NCI-H2227 treated with DMSO at 0.1 percent for 48 hours (cell line): ENCODE measurements at places on chromosomes 1 and 21.
A peak's percentile ranks its signal among the peaks of the same experiment; 100 is the strongest.

GRCh38 chr1:192581131-192581927 lies 5.8 kb downstream of the RGS1 start:
- DNase-seq = no peak

DNA sequence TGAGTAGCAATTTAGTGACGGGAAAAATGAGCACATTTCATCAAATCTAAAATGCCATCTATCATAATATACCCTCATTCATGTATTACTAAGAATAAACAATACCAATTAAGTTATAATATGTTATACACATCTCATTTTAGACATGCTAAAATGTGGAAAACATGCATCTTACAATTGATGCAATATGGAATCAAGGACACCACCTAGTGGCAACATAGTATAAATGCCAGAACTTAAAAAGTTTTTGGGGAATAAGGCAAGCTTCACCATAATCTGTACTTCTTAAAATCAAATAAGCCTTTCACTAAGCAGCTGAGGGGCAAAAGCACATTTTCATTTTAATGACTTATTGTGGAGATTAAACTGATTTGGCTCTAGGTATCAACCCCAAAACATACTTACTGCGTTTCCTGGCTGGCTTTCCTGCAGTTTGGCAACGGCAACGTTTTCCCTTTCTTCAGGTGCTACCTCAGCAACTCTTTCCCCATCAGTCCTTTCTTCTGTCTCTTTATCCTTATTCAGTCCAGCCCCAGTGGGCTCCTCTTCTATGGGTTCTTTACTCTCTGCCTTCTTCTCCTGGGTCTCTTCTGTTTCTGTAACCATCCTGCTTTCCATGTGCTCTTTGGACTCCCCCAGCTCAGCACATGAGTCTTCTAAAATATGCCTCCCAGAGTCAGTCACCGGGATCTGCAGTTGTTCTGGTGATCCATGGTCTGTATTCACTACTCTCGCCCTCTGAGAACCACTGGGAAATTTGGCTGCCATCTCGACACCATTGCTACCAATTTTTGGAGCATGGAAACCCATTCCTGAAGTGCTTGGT lies 11.4 kb downstream of the SDE2 start:
- DNase-seq = peak; percentile 32

GRCh38 chr21:36535618-36536241 lies 55.8 kb upstream of the CLDN14 start:
- peak; percentile 59 for DNase-seq

- no peak for DNase-seq
Measured at GRCh38 chr21:34158866-34159835, 85.8 kb downstream of the MRPS6 start.

DNA sequence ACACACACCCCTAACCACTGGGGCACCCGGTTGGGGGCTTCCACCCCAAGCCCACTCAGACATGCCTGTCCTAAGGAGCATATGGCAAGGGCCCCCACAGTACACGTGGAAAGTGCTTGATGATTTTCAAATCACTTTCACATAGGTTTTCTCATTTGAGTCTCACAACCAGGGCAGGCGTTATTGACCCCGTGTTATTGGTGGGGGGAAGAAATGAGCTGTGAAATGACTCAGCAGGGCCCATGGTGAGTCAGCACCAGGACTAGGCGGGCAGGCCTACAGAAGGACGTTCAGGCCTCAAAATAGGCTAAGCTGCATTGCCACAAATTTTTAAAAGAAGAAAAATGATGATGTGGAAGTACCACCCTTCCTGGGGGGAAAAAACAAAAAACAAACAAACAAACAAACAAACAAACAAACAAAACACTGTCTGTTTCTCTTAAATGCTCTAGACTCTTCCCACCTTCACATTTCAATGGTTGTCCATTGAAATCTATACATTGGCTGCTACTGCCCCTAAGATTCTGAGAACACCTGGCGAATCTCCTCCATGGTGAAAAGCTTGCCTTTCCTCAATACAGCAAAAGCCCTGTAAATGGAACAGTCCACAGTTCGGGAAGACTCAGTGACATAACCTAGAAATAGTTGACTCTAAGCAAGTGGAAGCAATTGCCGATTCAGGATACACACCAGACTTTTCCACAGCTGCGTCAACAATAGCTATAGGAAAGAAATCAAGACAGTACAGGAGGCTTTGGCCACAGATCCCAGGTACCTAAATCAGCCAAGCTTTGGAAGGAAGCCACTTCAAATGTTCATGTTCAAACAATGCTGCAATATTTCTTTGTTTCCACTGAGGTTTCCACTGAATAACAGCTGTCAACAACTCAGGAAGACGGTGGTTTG lies 234.7 kb downstream of the TOMM20 start:
- no peak for DNase-seq
